Thoracic aorta (tissue), 2 donors: ENCODE measurements at places on chromosomes 16 and 17.

- no peak for DNase-seq
These were observed 86.5 kb downstream of the ABCA8 start for GRCh38 chr17:68868708-68869107.

DNA sequence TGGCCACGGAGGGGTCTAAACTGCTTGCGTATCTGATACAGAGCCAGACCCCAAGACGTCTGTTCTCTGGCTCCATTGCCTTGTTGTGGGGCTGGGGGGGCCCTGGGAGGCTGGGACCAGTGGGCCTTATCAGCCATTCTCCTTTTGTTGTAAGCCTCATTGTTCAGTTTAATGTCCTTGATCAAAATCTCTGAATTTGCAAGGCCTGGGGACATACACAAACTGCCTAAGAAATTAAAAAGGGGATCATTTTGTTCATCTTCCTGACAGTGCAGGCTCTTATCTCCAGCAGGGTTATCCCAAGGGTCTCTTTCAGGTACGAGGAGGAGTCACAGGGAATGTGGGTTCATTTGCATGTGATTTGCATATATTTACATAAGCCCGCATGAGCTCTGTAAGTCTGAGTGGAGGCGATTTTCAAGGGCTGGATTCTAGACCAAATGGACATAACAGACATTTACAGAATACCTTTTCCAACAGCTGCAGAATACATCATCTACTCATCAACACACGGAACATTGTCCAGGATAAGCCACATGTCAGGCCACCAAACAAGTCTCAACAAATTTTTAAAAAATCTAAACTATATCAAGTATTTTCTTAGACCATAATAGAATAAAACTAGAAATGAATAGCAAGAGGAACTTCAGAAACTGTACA lies 269.8 kb downstream of the RBFOX1 start:
- DNase-seq: no peak

GRCh38 chr16:75922250-75922649 lies 196.0 kb upstream of the CPHXL start:
- no peak for DNase-seq

- no peak for DNase-seq
These were observed 41.5 kb upstream of the CBFA2T3 start for GRCh38 chr16:89018282-89019158.
